ENCODE measurements at places on chromosomes 16 and 17.

- DNase-seq: no peak
These were observed 3.9 kb upstream of the KRT33A start for GRCh38 chr17:41354536-41354935.

GRCh38 chr16:88593489-88593888 lies 23.3 kb downstream of the ZC3H18 start:
- no peak for DNase-seq

DNA sequence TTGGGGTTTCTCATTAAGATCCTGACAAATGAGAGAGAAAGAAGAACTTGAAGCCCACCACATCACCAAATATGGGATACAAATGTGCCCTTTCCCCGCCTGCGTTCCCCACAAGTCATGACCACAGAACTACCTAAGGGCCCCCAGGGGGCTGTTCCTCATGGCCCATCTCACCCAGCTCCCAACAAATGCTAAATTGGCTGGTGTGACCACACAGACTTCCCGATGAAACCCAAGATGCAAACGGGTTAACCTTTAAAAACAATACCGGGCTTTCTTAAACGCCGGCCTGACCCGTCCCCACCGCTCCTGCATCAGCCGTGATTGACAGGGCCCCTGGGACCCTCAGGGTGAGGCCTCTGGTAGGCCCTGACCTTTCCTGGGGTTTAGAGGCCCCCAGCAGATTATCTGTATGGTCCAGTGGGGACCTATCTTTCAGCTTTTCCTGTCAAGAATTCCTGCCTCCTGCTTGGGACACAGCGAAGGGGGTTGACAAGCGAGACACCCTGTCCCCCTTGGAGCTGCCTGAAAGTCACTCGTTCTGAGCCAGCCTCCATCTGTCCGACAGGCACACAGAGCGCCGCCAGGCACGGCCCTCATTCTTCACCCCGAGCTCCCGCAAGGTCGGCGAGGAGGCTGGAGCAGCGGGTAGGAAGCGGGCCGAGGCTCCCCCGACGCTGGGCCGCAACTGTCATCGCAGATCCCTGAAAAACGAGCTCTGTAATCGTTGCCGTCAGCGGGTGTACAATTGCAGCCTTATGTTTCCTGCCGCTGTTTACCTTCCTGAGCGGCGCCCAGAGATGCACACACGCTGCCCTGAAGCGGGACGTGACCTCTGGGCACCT lies 300.1 kb downstream of the FOXL1 start:
- no peak for DNase-seq

- no peak for DNase-seq
These were observed 53.6 kb downstream of the KANSL1 start for GRCh38 chr17:46139432-46140210.

- DNase-seq: no peak
These were observed 83.5 kb upstream of the TNRC6A start for GRCh38 chr16:24645739-24646645.

GRCh38 chr16:65095906-65096305 lies 26.0 kb downstream of the CDH11 start:
- no peak for DNase-seq

- DNase-seq: no peak
These were observed 903.9 kb downstream of the CDH11 start for GRCh38 chr16:64217789-64218535.

GRCh38 chr17:47905221-47905733 lies 9.2 kb downstream of the SP2 start:
- DNase-seq: no peak

- DNase-seq: no peak
These were observed 18.8 kb downstream of the ZNF652 start for GRCh38 chr17:49343273-49343672.

DNA sequence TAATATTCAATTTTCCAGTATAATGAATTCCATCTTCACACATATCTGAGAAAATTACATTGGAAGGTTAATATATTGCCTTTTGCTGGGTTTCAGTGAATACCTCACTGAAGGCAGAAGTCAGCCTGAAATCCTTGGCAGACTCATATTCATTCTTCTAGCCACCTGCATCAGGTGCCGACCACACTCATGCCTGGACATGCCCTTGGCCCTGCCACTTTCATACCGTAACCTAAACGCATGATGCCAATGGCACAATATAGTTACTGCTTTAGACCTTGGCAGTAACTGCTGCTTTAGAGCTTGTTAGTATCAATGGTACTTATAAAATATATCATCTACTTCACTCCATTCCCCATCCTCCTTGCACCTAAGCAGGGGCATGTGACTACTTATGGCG lies 817.6 kb upstream of the CDH8 start:
- DNase-seq: no peak

- DNase-seq: no peak
These were observed 524.2 kb upstream of the EEF2KMT start for GRCh38 chr16:5621826-5622225.

GRCh38 chr16:51084074-51084928 lies 66.8 kb downstream of the SALL1 start:
- no peak for DNase-seq

DNA sequence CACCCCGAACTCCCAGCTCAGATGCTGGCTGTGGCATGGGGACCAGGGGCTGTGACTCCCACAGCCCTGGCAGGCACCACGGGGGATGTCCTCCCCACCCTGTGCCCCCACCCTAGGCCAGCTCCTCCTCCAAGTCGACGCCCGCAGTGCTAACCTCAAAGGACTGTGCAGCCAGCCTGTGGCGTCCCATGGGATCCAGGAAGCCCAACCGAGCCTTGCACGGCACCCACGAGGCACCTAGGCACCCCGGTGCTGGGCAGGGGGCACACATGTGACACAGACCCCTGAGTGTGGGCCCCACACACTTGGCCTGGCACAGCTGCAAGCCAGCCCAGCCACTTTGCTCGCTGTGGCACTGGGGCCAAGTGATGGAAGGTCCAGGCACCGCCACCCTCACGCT lies 3.9 kb downstream of the GCGR start:
- no peak for DNase-seq

DNA sequence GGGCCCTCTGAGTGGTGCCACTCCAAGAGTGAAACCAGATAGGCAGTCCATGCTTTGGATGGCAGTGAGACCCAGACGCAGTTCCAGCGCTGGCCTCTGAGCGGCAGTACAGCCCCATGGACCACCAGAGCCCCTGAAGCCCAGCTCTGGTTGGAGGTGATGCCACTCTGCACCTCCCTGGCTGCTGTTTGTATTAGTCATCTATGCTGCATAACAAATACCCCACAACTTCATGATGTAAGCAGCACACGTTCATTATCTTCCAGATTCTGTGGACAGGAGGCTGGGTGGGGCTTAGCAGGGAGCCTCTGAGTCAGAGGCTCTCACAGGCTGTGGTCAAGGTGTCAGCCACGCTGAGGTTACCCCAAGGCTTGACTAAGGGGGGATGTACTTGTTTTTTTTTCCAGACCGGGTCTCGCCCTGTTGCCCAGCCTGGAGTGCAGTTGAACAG lies 5.1 kb upstream of the NME4 start:
- DNase-seq: peak; percentile 47

- no peak for DNase-seq
These were observed 15.7 kb downstream of the SLC16A3 start for GRCh38 chr17:82244413-82245133.

GRCh38 chr16:14565688-14566025 lies 64.4 kb downstream of the PARN start:
- no peak for DNase-seq

- DNase-seq: no peak
These were observed 410.6 kb downstream of the UTP18 start for GRCh38 chr17:51670899-51671298.

DNA sequence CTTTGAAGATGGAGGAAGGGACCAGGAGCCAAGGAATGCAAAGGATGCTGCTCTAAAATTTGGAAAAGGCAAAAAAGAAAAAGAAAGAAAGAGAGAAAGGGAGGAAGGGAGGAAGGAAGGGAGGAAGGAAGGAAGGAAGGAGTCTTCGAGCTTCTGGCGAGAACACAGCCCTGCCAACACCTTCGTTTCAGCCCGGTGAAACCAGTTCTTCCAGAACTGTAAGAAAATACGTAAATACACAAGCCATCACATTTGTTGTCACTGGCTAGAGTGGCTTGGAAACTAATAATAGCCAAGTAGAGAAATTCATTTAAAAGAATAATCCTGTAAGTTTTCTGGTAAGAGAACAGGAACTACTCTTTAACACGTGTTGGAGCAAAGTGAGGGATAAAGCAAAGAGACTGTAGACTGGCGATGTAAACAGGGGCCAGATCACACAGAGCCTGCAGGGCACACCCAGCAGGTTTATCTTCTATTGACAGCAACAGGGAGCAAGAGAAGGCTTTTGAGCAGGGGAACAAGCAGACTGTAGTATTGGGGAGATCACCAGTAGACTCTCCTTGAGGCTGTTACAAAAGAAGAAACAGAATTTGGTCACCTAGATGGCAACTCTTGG lies 188.7 kb upstream of the MPHOSPH6 start:
- DNase-seq: no peak

DNA sequence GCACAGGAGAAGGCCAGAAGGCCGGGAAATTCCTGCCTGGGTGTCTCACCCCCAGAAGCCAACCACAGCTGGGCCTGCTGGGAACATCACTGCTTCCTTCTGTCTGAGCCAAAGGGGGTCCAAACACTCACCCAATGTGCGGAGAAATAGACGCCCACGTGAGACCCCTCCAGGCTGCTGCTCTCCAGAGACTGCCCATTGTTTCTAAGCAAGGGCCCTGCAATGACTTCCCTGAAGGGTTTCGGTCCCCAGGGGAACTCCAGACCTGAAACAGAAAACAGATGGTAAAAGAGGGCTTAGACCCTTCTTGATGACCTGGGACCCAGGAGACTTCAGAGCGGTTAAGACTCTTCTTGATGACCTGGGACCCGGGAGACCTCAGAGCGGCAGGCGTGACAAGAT lies 41.3 kb downstream of the MRM3 start:
- no peak for DNase-seq

- DNase-seq: no peak
These were observed 15.7 kb downstream of the CDRT4 start for GRCh38 chr17:15451680-15452079.

DNA sequence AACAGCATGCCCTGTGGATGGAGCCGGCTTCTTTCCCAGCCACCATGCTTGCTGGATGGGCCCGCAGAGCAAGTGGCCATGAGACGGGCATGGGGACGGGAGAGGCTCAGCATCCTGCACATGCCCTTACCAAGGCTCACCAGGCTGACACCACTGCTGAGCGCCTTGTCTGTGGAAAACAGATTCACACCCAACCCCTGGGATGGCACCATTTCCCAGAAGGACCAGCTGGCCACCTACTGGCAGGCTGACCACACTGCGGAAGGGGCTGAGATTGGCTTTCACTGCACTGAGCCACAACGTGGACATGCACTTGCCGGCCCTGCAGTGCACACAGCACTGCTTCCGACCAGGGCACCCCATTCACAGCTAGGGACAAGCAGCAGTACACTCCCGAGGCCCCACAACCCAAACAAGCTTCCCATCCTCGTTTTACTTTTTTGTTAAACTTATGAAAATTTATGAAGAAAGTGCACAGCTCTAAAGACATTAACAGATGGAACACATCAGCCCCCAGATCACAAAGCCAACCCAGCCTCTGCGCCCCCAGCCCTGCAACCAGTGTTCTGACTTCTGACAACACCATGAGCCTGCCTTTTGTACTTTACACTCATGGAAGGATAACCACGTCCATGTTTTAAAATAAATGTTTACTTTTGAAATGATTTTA lies 13.9 kb upstream of the KRTAP17-1 start:
- DNase-seq: no peak

- no peak for DNase-seq
These were observed 42.6 kb downstream of the CFAP20 start for GRCh38 chr16:58086381-58087208.

GRCh38 chr16:80754476-80754875 lies 49.9 kb downstream of the CDYL2 start:
- DNase-seq: no peak

DNA sequence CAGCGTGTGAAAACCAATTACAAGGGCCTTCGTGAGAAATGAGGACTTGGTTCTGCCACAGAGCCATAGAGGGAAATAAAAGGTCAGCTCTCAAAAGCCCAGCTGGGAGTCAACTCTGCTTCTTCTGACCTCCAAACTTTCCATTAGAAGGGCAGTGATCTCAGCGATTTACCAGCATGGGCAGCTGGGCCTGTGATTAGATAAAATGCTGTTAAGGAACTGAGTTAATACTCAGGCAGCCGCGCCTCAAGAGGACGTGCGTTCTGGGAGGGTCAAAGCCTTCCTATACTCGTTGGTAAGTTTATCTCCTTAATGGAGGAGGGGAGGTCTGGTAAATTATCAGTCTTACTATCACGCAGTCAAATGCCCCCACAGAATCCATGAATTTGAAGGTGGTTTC lies 480.2 kb upstream of the ERCC4 start:
- DNase-seq: no peak

- DNase-seq: peak; percentile 26
These were observed 858 bp downstream of the MMD start for GRCh38 chr17:55420776-55421178.

GRCh38 chr16:9271841-9272240 lies 180.4 kb downstream of the HAPSTR1 start:
- no peak for DNase-seq

GRCh38 chr17:29045734-29046472 lies 3.0 kb downstream of the PIPOX start:
- DNase-seq: no peak

- DNase-seq: peak; percentile 73
These were observed at the start of gene HID1 for GRCh38 chr17:74972107-74972972. Gene HID1, minus strand, starts transcription at chr17:74972759. Its CDS starts 103 bp downstream, at chr17:74972656.

DNA sequence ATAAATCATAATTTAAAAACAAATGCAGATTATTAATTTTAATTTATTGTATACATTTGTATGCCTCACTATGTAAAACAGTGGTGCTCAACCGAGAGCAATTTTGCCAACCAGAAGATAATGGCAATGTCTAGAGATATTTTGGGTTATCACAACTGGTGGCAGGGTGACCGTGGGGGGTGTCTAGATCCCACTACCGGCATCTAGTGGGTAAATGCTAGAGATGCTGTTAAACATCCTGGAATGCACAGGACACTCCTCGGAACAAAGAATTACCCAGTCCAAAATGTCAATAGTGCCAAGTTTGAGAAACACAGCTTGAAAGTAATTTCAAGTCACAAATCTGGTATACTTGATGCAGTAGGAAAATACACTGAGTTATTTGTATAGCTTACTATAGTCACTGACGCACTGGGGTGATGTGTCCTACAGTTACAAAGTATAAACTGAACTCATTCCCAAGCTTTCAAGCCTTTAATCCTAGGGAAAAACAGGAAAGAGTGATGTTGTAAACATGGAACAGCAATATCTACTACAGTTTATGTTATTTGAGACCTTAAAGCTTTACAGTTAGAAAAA lies 133.5 kb downstream of the BRIP1 start:
- no peak for DNase-seq

Measured in T-helper 1 cell (primary cell).